ENCODE measurements at places on chromosomes 13 and 19.

DNA sequence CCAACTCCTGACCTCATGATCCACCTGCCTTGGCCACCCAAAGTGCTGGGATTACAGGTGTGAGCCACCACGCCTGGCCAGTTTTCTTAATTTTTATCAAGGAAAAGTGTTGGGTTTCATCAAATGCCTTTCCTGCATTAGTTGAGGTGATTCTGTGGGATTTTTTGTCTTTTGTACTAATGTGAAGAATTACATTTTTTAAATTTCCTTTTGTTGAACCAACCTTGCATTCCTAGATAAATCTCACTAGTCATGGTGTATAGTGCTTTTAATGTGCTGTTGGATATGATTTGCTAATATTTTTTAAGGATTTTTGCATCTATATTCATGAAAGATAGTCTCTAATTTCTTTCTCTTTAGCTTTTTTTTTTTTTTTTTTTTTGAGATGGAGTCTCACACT, 2.4 kb upstream of the ZNF560 start:
- DNase-seq, result no peak

- DNase-seq, result no peak
These were observed 326.2 kb downstream of the TSHZ3 start for GRCh38 chr19:31023038-31023437.

DNA sequence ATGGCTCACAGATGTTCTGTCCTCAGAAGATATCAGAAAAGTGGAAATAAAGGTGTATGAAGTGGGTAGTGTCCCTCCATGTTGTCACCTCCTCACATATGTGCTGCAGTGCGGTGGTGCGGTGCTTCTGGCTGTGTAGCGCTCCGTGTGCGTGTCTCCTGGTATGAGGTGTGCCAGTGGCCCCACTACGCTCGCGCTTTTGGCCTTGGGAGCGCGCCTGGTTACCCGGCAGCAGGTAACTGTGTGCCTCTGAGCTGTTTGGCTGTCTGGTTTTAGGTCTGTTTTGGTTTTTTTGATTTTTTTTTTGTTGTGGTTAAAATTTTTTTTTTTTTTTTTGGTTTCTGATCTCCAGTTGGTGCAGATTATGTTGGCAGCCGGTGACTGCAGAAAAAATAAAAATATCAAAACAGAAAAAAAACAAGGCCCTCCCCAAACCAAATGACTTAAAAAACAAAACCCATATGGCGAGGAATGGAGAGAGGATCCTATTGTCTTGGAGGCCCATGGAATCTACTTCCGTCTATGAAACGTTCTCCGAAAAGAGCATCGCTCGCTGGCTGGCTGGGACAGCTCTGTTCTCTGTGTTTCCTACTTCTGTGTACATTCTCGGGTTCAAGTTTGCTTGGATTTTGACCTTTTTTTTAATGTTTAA, 7.9 kb downstream of the HNRNPL start:
- no peak for DNase-seq

DNA sequence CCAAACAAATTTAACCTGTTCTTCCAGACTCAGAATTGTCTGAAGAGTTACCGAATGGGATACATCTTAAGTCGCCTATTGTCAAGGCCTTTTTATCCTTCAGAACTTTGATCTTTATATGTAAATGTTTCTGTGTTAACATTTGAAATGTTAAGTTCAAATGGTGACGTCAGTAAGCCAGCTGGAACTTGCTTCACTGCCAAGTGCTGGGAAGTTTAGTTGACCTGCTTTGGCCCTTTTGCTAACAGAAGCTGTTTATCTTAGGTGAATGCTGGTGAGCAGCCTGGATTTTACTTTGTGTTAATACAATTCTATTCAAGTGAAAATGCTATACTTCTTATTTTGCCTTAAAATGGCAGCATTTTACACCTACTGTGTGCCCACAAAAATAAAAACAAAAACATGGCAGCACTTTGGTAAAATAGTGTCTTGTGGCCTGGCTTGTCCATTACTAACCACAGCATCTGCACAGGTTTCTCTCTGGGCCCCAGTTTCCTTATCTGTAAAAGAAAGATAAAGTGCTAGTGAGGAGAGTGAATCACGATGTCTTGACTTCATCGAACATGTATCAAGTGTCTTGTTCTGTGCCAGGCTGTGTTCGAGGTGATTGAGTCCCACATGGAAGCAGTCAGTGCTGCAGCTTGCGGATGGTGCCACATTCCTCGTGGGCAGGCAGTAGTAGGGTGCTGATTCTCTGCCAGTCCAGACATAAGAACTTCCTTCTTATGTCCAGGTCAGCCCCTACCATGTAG, 2.2 kb downstream of the NAXD start:
- DNase-seq, result no peak

DNA sequence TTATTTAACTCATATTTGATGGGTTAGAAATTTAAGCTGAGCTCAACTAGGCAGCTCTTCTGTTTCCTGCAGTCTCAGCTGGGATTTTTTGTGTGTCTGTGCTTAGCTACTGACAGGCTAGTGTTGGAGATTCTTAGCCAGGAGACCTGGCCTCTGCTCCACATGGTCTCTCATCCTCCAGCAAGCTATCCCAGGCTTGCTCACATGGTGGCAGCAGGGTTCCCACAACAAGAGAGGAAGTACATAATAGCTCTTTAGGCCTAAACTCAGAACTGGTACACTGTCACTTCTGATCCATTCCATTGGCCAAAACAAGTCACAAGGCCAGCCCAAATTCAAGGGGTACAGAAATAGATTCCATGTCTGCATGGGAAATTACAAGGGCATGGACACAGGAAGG, 406.2 kb downstream of the SUCLA2 start:
- no peak for DNase-seq

- DNase-seq, result no peak
These were observed 1.0 kb downstream of the PDX1 start for GRCh38 chr13:27920677-27921420.

- DNase-seq, result no peak
These were observed 415.4 kb upstream of the KLHL1 start for GRCh38 chr13:70523622-70524021.

DNA sequence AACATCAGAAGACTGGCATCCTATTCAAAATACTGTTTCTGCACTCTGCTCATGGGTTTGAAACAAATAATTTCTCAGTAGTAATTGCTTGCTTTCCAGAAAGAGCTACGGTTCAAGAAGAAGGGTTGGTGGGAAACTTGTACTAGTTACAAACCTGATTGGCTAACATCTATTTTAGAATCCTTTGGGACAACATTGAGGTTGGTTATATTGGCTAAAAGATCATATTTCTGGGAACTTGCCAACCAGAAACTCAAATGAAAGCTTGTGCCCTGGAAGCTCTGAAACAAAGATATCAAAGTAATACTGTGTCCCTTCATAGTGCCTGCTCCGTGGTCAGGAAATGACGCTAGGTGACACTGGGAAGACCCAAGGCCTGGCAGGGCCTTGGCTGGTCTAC, 141.7 kb downstream of the LACC1 start:
- no peak for DNase-seq

DNA sequence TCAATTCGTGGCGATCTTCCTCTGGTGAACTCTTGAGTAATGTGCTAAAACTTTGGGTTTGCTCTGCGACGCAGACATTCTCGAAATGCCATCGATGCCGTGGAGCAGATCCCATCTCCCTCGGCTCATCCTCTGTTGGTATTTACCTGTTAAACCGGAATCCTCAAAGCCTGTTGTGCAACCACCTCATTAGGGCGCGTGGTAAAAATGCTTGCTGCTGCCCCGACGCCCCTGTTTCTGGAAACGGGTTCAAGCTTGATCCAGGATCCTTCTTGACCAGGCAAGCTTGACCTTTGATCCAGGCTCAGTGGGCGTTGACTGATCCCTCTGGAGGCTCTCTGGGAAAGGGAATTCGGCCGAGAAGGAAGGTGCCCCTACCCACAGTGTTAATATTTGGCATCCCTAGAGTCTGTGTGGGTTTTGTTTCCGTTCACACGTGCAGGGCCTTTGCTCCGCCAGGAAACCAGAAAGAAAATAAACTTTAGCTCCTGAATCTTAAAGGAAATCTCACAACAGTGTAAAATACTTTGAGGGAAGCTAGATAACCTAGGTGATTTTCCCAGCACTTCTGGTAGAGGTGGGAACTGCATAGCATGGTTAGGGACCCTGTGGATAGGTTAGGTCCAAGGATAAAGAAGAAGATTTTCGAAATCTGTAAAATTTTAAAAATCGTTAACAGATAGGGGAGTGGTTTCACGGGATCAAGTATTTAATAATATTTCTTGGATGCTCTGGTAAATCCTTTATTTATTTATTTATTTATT, 1.1 kb downstream of the LSM14A start:
- no peak for DNase-seq

DNA sequence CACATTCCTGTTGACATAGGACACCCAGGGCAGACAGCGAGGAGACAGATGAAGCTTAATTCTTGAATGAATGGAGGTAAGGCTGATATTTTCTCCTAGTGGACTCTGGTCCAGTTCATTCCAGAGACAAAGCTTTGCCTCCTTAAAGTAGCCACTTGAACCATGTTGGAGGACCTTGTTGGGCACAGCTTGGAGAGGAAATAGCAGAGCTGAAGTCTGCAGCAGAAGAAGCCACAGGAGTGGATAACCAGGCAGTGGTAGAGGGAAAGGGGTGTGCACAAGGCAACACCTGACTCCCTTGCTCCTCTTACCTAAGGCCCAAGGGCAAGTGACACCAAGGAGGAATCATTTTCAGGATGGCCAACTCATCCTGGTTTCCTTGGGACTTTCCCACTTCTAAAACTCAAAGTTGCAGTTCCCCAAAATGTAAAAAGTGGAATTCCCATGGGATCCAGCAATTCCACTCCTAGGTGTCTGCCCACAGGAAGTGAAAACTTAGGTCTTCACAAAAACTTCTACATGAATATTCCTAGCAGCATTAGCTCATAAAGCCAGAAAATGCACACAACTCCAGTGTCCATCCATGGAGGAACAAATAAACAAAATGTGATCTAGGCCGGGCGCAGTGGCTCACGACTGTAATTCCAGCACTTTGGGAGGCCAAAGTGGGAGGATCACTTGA, 6.6 kb upstream of the RFX2 start:
- no peak for DNase-seq

- no peak for DNase-seq
These were observed 15.0 kb upstream of the TMPRSS9 start for GRCh38 chr19:2345076-2345475.

DNA sequence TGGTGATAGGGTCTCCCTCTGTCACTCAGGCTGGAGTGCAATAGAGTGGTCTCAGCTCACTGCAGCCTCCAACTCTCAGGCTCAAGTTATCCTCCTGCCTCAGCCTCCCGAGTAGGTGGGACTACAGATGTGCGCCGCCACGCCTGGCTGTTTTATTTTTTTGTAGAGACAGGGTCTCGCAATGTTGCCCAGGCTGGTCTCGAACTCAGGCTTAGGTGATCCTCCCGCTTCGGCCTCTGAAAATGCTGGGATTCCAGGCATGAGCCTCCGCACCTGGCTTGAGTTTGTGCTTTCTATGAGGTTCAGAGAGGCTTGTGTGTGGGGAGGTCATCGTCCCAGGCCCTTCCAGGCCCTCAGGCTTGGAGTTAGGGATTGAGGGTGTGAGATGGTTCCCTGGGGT, 39.2 kb upstream of the TNFAIP8L1 start:
- no peak for DNase-seq

DNA sequence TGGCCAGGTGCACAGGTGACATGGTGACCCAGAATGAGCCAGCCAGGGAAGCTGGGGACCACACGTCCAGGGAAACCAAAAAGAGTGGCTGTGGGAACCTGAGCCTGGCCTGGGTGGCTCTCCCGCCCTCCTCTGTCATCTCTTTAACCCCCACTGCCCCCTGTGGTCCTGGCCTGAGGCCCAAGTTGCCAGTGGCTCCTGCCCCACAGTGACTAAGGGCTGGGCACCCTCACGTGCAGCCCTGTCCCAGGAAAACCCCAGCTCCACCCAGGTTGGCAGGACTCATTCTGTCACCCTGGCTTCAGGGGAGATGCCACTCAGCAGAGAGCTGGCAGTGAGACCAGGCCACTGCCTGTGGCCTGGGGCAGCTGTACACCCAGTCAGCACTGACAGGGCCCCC, 30.6 kb upstream of the ISYNA1 start:
- no peak for DNase-seq

- no peak for DNase-seq
These were observed at the start of gene DOCK9 for GRCh38 chr13:98977568-98978265. DOCK9 (minus strand) TSS chr13:98978064; CDS start chr13:98977909, 155 bp downstream.

- peak; percentile 14 for DNase-seq
These were observed 44.9 kb downstream of the ZNF611 start for GRCh38 chr19:52689843-52690368.

- DNase-seq, result no peak
These were observed 74.4 kb upstream of the FARP1 start for GRCh38 chr13:98068521-98068920.

- DNase-seq, result no peak
These were observed 60.0 kb downstream of the MCF2L start for GRCh38 chr13:113029061-113029445.

GRCh38 chr19:35845215-35846037, 6.9 kb downstream of the NPHS1 start:
- DNase-seq, result no peak

GRCh38 chr19:17766543-17767131, 15.4 kb downstream of the FCHO1 start:
- no peak for DNase-seq

DNA sequence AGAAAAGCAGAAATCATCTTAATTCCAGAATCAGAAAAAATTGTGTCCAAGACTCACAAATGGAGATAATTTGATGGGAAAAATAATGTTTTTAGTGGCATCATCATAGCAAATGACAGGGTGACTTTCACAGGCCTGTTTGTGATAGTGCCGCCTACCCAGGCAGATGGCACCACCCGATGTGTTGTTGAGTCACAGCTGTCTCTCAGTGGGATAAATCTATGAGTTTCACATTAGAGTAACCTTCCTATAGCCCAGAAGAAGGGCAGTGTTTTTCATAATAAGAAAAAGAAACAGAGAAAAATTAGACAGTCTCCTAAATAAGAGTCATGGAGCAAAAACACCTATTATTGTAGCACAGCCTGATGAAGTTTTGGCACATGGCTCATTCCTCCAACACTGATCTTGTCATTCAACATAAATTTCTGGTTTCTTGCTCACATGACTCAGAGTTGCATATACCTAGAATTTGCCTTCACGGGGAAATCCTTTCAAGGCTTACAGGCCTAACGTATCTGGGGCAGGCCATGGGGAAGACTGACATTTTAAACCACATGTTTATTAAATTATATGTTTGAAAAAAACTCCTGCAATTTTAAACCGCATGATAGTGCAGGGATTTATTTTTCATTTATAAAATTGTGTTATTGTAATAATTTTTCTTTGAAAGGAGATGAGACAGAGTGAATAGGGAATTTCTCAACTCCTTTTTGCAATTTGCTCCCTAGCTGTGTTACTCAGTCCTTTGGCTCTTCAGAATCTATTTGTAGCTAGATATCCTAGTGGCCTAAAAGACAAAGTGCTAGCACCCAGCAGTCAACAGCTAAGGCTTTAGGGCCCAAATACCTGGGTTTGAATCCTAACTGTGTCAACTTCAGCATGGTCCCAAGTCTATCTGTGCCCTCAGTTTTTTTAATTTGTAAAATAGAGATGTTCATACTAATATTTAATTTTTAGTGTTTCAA, 393.7 kb downstream of the NDFIP2 start:
- DNase-seq, result no peak

- no peak for DNase-seq
These were observed 9.6 kb upstream of the UBL3 start for GRCh38 chr13:29859971-29860370.
